ENCODE measurements at places on chromosomes 5 and 9. TPM values are rescaled to one million over a fixed set of nuclear protein-coding genes. Genes with fewer than 3 reads are reported as not detected.
A peak's percentile ranks its signal among the peaks of the same experiment; 100 is the strongest.

DNA sequence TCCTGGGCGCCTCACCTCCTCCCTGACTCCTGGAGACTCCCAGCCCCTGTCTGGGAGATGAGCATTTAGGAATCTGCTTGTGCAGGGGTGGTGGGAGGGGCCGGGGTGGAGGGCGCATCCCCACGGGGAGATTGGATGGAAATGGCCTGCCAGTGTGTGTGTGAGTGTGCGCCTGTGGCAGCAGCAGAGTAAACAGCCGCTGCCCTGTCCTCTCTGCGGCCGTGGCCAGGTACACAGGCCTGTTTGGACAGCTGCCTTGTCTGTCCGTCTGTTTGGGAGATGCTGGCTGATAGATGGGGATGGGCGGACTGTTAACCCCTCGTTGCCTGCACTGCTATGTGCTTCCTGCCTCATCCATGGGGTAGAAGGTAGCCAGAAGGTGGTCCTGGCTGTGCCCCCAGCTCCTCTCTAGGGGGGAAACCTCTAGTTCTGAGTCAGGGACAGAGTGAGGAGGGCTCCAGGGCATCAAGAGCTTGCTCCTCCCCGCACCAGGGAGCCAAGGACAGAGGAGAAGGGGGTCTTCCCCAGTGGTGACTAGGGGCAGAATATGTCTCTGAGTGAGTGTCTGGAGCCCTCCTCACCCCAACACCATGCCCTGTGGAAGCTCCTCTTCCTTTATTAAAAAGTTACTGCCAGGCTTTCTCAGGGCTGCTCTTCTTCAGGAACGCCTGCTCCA lies 60.1 kb downstream of the LMX1B start:
- DNase-seq = no peak

Gene DCAF12
- 10.8 TPM for total RNA-seq

DNA sequence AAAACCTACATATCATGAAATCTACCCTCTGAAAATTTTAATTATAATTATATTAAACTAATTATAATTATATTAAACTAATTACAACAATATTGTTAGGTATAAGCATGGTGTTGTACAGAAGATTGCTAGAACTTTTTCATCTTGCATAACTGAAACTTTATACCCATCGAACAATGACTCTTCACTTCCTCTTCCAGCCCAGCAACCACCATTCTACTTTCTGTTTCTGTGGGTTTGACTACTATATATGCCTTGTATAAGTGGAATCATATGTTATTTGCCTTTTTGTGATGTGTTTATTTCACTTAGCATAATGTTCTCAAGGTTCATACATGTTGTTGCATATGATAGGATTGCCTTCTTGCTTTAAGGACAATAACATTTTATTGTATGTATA lies 274.2 kb upstream of the CCNH start:
- DNase-seq = no peak

Gene SPINK7
- not detected for total RNA-seq

DNA sequence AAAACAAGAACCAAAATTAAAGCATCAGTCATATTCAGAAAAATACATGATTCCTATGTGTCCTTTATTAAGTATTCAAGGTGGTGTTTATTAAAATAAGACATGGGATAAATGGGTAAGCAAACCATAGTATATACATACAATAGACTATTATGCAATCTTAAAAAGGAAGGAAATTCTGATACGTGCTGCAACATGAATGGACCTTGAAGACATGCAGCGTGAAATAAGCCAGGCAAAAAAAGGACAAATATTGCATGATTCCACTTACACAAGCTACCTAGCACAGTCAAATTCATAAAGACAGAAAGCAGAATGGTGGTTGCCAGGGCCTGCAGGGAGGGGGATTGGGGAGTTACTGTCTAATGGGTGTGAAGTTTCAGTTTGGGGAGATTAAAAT lies 127.7 kb downstream of the DMAC1 start:
- DNase-seq = no peak

DNA sequence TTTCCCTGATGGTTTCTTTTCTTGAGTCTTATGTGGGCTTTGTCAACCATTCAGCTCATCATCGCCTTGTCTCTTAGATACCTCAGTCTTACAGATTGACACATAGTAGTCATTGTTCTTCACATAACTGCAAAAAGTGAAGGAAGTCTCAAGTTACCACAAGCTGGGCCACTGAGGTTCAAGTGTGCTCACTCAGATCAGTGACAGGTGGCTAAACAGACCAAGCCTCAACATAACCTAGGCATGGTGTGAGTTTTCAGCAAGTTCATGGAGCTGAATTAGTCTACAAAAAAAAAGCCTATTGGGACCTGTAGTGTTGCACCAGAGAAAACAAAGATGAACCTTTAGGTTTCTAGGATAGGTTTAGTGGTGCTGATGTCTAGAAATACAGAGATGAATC lies 58.2 kb downstream of the RFK start:
- no peak for DNase-seq

DNA sequence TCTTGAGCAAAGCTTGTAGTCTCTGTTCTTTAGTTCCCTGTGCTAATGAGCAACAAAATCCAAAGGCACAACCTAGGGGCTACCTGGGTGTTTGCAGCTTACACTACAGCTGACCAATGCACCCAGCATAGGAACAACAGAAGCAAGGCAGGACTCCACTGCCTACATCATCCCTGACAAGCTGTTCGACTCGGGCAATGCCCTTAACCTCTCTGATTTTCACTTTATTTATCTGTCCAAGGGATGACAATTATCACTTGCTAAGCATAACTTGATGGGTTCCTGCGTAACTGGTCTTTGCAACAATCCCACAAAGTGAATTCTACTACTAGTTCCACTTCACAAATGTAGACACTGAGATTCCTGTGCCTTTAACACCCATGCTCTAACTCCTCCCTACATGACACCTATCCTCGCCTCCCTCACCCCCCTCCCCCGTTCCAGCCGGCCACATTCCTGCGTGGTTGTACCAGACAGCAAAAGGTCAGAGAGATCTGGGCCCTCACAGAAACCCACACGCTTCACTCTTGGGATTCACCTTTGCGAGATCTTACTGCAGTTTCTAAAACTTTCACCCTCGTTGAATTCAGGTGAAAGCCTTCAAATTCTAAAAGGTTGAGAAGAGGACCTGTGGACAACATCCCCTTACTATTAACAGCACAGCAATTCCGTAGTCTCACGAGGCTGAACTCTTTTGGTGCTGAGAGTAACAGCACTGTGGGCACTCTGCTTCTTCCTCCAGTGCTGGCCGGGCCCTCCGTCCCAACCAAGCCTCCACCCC lies 995 bp downstream of the IPPK start:
- peak; percentile 49 for DNase-seq

Gene ANKRD20A1
- under 0.01 TPM for total RNA-seq

DNA sequence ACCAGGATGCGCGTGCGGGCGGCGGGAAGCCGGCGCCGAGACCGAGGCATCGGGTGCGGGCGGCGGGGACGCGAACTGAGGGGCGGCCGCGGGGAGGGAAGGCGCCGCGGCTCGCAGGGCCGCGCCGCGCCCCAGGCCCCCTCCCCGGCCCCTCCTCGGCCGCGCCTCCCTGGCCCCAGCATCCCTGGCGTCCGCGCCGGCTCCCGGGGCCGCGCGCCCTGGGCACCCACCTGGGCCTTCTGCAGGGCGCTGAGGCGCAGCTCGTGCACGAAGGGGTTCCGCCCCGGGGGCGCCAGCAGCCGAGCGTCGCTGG lies 324 bp downstream of the LPCAT1 start:
- DNase-seq = no peak

Gene CCDC187
- total RNA-seq = not detected
